ENCODE measurements at places on chromosomes 5 and 9.

DNA sequence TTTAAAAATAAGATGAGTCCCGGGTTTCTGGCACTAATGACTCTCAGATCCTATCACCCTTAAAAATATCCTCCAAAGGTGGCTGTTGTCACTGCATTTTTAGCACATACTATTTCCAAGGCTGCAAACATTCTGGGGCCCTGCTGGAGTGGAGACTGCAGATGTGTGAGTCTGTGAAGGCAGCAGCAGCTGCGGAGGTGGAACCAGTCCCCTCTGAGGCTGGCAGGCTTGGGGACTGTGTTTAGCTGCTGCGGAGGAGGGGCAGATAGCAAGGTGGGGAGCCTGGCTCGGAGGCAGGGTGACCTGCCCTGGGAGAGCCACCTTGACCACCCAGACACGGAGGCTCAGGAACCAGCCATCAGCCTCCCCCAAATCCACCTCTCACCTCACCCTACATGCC lies 77.0 kb downstream of the C5orf15 start:
- no peak for DNase-seq

DNA sequence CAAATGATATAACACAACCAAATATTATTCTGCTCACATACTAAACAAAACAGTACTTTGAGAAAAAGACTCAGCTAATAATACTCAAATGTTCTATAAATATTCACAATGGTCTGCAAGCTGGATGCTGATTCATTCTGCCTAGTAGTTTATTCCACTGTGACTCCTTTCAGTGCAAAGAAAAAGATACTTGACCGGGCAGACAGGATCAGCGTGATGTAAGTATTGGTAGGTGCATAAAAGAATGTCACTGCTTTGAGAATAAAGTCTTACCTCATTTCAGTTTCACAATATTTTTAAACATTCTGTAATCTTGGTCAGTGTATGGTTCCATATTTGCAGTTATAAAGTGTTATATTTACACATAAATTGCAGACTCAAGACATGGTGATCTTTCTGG lies 223.0 kb upstream of the NUDT12 start:
- DNase-seq = no peak

GRCh38 chr5:156896546-156896945 lies 46.5 kb downstream of the PPP1R2B start:
- DNase-seq = no peak

- DNase-seq = no peak
Observed at GRCh38 chr5:161007879-161008278, 155.9 kb upstream of the ATP10B start.

DNA sequence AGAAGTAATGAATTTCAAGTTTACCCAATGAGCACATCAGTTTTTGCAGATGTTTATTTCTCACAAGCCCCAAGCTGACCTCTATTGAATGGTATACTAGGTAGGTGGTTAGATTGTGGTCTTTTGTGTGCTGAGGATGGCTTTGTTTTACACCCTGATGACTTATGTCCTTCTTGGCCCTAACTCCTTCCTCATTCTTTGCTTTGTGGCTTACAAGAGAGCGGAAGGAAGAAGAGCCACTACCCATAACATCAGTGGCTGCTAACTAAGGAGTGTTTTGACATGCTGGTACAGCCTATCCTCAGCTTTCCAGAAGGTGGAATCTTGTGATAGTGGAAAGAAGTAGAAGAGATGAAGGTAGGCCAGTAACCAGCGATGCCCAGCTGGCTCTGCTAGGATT lies 85.7 kb upstream of the NTRK2 start:
- no peak for DNase-seq
